GM23248 (cell line): ENCODE measurements at places on chromosomes 2 and 18.

DNA sequence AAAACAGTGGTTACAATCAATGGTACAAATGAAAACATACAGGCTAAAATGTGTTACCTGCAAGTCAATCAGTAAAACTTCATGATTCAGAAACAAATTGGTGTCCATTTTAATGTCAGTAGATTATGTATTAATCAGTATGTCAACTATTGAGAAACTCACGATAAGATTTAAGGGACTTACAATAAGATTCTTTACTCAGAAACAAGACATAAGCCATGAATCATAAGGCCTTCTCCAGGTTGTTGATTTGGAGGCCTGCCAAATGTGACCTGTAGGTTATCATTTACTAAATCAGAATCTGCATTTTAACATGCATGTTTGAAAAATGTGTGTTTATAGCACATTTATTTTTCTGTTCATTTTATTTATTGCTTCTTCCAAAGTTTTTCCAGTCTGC is 623.1 kb downstream of the CCDC85A start:
- no peak for DNase-seq

GRCh38 chr2:176280867-176281658 is 11.8 kb downstream of the MTX2 start:
- peak; percentile 88 for DNase-seq

- DNase-seq: no peak
Measured at GRCh38 chr2:4269885-4270284, 566.5 kb downstream of the DCDC2C start.

DNA sequence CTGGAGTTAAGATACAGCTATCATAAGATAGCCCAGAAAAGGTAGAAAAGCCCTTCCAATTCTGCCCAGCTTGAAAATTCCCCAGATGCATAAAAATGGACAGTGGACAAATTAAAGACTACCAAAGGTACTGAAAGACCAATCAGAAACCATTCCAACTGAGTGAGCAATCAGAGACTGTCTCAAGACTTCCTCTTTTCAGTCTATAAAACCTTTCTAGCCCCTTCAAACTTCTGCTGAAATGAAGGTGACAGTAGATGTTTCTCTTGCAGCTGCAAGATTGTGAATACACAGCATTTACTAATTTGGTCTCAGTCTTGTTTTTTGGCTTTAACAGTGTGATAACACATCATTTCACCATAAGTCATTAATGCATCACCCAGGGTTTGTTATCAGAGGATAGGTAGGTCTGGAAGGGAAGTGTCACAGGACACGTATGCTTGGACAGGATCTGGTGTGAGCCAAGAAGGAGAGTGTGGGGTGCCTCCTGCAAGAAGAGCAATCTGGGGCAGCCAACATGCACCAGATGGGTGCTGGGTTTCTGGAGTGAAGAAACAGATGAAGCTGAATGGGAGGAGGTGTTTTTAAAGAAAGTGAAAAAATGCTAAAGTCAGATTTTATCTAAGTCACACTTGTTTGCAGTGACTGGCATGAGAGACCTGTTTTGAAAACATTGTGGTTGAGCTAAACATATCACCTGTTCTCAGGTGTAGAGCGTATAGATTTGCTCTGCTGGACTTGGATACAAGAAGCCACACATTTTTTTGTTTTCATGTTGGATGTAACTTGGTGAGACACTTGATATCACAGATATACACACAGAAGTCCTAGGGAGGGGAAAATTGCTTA is 75.3 kb upstream of the DDX18 start:
- DNase-seq: no peak

DNA sequence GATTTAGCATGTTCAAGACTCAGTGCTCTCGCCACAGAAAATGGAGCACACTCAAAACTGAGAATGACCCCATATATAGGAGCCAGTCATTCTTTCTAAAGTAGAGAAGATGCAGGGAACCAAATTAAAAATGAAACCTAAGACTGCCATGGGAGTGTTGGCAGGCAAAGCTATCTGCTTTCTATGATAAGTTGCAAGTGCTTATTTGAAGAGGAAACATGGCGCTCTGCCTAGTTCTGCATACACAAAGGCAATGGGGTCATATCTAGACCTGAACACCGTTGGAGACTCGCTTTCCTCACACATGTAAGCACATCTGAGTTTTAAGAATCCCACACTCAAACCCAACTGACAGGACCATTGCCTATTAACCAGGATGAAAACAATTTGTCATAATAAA is 292.5 kb downstream of the ALK start:
- no peak for DNase-seq

DNA sequence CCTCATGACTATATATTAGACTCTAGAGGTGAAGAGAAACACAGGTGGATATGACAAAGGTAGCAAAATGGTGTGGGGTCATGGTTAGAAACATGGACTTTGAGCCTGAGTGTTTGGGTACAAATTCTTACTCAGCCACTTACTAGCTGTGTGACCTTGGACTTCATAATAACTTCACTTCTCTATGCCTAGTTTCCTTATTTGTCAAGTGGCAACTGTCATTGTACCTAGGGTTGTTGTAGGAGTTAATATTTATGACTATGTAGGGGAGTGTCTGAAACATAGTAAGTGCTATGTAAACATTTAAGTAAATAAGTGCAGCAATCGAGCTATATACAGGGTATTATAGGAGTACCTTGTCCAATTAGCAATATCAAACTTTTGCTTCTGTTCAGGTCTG is 49.7 kb upstream of the RAPH1 start:
- DNase-seq: no peak

- peak; percentile 95 for DNase-seq
Measured at GRCh38 chr2:188870289-188870688, 103.9 kb upstream of the COL3A1 start.

DNA sequence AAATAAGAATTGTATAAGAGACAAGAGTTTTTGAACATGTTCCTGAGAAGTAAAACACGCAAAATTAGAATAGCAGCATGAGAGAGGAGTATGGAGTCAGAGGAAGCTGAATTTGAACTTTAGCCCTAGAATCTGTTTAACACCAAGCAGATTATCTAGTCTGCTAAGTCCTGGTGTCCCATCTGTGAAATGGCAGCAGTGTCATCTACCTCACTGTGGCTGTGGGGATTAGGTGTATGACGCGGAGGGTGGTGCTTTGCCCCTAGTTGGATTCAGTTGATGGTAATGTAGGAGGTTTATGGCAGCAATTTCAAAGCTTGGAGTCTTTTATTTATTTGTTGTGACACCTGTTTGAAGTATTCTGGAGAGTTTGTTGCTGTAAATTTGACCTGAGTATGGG is 79.2 kb downstream of the ZNF532 start:
- no peak for DNase-seq

- DNase-seq: no peak
Measured at GRCh38 chr18:63223837-63224236, 95.7 kb downstream of the BCL2 start.

GRCh38 chr2:197045115-197045514 is 118.6 kb upstream of the PGAP1 start:
- DNase-seq: no peak

DNA sequence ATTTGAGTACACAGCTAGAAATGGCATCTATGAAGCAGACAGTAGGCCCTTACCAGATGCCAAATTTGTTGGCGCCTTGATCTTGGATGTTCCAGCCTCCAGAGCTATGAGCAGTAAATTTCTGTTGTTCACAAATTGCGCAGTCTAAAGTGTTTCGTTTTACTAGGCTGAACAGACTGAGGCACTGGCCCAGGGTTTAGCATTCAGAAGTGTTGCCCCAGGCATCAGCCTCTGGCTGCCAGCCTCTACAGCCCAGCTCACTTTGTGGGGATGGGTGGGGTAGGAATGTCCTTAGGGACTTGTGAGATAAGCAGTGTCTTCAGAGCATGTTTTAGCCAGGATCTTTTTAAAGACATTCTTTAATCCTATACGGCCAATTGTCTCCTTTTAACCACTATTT is 51.5 kb upstream of the MGAT5 start:
- peak; percentile 24 for DNase-seq

- peak; percentile 71 for DNase-seq
Measured at GRCh38 chr18:56315363-56315762, 323.0 kb downstream of the TXNL1 start.

- DNase-seq: peak; percentile 22
Measured at GRCh38 chr18:46319783-46320182, 215.6 kb downstream of the HAUS1 start.

- peak; percentile 51 for DNase-seq
Measured at GRCh38 chr2:140643761-140644187, 1487.0 kb downstream of the LRP1B start.

DNA sequence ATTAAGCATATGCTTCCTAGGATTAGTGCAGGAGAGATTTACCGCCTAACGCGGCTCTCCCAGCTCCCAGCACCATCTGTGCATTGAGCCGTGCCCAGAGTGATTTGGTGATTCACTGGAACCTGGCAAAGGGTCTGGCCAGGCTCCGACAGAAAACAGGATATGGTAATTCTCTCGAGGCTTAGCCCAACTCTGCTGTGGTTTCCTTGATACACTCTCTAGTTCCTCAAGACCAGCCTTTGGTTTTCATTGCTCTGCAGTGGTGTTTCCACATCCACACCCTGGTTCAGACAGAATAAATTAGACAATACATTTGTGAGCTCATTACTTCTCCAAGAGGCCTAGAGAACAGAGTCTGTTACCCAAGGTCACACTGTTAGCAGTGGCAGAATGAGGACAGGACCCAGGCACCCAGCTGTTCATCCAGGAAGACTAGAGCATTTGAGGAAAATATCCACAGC is 23.0 kb upstream of the SMAD2 start:
- DNase-seq: peak; percentile 82

DNA sequence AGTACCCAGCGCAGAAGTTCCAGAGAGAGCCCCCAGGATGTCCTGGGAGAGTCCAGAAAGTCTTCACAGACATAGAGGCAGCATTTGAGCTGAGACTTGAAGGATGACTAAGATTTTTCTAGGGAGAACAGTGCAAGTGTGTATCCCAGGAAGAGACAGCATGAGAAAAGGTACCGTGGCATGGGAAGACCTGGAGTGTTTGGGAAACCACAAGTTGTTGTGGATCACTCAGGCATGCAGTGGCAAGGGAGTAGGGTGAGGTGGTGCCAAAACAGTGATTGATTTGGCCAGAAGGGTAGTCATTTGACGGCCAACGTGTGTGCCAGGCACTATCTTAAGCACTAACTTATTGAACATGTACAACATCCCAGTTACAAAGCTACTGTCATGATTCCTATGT is 24.5 kb upstream of the KCNK3 start:
- DNase-seq: no peak
